ENCODE measurements at places on chromosomes 7 and 10.

GRCh38 chr7:106865130-106866041 is at the start of gene PIK3CG:
TSS of gene PIK3CG (plus strand) at chr7:106865282. CDS start at chr7:106867562, 2,280 bp downstream.
- DNase-seq = no peak

GRCh38 chr10:103441206-103441605 is 11.0 kb downstream of the CALHM2 start:
- DNase-seq = no peak

GRCh38 chr7:81231301-81231838 is 312.5 kb upstream of the SEMA3C start:
- no peak for DNase-seq

DNA sequence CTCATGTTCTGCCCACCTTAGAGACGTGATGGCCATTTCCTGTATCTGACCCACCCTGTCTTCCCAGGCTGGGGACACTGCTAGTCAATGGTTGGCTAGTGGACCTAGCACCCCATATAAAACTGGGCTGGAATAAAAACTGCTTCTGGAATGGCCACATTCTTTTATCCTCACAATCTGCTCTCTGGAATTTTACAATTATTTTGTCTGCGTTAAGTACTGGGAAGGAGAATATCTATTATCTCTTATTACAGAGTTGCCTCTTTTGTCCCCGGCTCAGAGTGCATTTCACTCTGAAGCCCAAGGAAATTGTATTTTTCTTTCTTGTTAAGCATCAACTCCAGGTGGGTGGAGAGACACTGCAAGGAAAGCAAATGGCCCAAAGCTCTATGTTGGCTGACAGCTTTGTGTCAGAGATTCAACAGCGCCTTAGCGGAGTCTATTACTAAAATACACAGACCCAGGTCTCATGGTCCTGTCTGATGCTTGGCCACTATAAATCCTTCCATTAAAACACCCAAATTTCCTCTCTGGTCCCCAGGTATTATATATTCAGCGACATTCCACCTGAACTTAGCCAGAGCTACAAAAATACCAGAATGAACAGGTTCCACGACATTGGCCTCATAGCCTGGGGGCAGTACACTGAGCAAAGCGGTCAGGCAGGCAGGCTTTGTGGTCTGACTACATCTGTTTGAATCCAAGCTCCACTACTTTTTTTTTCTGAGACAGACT is 121.7 kb downstream of the PRPF18 start:
- no peak for DNase-seq

Measured in stimulated activated CD4-positive, alpha-beta T cell treated with anti-CD3 and anti-CD28 coated beads, Interleukin-15, amount 100 ng/mL, for 1 hour (primary cell).